ENCODE measurements at places on chromosomes 12 and 14.
A peak's percentile ranks its signal among the peaks of the same experiment; 100 is the strongest.

DNA sequence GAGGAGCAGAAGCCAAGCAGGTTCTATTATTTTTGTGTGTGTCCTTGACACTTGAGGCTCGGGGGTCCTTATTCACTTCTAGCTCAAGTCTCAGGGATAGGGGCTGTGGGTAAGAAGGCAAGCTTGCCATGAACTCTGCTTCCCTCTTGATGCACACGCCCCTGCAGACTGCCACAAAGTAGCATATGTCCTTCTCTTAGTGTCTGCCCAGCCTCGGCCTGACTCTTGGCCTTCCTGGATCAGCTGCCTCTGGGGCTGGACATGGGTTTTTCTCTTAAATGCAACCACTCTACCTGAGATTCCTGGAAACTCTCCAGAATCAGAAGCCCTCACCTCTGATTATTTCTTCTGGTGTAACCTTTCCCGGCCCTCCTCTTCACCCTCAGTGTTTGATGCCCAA lies 28.2 kb upstream of the PEX5 start:
- no peak for DNase-seq

DNA sequence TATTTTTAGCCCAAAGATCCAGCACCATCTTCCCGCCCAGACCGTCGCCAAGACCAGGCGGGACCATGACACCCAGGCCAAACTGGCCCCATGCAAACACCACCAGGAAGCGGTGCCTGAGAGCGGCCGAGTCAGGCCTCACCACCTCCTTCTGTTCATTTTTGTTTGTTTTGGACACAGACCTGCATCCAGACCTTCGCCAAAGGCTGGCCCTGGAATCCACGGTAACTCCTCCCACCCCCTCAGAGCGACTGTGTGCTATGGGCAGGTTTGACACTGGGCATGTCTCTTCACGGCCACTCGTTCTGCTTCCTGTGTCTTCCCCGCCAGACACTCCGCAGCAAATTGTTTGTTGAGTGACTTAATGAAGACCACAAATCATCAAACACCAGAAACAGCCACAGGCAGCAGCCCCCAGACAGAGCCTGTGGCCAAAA lies 47.1 kb downstream of the NCOR2 start:
- no peak for DNase-seq

DNA sequence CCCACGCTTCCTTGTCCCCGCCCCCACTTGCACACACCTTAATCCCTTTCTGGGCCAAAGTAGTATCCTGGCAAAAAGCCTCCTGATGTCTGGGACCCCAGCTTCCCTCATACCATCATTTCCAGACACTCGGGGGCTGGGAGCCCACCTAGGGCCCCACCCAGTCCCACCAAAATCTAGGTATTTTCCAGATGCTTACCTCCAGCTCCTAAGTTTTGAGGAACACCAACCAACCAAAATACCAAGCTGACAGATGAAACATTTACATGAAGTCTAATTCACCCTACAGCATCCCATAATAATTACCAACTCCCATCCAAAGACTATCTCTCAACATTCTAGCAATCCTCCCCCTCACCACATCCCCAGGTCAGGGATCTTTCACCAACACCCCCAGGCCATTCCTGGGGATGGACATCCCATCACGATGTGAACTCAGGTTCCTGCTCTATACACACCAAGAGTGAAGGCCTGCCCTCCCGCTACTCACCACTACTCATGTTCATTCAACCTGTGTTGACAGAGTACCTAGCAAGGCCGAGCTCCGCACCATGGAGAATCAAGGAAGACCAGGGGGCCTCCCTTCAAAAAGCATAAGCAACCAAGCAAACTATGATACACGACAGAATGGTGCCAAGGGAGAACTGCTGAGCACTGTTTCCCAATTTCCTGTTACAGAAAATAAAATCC lies 1.6 kb upstream of the CHD4 start:
- DNase-seq, result no peak

DNA sequence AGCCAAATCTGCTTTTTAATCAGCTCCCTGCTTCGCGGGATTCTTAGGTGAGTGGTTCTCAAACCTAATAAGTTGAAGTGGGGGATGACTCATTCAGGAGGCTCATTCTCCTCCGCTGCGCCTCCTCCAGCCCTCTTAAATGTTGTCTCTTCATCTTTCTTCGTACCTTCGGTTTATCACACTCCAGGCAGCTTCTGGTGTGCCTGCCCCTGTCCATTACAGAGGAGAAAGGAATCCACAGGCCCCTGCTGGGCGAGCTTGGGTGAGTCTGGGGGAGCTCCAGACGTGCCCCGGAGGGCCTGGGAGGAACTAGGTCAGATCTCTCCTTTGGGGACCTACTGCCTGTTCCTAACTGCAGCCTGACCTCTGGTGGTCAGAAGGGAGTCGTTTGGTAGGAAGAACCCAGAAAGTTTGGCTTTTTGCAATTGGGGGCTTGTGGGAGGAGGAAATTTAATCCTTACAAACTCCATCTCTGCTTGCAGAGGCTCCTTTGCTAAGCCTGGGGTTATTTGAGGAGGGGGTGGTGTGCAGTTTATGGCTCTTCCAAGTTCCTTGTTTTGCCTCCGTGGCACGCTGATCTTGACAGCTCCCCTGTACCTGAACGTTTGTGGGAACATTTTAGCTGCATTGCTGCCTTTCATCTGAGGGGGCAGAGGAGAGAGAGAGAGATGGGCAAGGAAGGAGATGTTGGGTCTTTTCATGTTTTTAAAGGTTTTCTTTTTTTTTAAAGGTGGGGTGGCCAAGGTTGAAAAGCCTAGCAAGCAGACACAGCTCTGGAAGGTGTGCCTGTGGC lies 84.1 kb upstream of the GNG2 start:
- peak; percentile 36 for DNase-seq

GRCh38 chr12:75774261-75775052 lies 257.1 kb downstream of the PHLDA1 start:
- DNase-seq, result no peak

GRCh38 chr12:83245156-83245555 lies 558.5 kb downstream of the TMTC2 start:
- DNase-seq, result no peak

- no peak for DNase-seq
Observed at GRCh38 chr12:92554158-92555073, 148.4 kb upstream of the PLEKHG7 start.

- DNase-seq, result peak; percentile 95
Observed at GRCh38 chr12:75658901-75659823, 147.8 kb upstream of the KRR1 start.

DNA sequence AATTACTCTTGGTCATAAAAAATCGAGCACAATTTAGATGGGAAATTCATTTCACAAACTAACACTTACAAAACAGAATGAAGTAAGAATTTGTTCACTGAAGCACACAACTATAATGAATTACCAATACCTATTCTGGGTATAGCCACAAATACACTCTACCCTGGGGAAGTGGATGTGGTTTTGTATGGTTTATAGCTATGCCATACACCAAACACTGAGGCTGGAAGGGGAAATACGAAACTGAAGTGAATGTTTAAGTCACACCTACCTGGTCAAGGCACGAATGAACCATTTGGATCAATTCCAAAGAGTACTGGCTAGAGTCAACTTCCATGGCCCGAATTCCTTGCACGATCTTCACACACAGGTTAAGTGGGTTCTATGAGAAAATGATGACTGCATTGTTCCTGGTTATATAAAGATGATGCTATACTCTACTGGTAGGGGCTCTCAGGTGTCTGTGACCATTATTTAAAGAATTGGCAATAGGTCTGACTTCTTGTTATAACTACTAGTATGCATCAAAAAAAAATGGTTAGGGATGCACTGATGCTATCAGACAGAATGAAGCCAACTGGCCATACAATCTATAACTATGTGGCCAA lies 12.8 kb downstream of the NEK9 start:
- no peak for DNase-seq

DNA sequence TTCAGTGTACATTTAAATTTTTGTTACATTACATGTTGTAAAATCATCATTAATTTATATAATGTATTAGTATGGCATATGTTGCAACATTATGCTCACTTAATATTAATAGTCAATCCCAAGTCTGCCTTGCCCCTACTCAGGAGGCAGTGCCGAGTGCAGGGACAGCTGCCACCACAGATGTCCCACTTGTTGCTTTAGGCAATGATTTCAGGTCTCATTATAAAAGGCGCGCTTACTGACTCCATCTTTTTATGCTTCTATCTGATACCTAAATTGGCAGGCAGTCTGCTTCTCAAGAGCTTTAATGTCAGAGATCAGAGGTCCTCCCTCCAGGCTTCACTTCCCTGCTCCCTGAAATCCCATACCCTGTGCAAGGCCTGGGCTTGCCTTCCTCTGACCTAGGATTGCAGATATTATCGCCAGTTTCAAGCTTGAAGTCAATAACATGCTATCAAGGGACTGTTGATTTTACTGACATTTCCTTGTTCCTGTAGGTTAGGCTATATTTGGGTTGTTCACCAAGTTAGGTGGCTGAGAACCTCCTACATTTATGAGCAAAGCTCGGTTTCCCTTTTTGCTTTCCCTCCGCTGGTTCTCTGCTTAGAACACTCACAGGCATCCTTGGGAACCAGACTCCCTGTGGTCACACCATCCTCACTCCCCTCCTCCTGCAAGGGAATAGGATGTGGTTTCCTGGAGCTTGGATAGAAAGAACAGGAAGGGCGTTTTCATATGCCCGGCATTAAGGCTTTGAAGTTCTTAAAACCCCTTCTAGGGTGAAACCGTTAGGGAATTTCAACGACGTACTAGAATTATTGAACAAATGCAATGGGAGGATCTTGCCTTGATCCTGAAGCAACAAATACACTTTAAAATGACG lies 208.4 kb upstream of the FKBP4 start:
- DNase-seq, result no peak

DNA sequence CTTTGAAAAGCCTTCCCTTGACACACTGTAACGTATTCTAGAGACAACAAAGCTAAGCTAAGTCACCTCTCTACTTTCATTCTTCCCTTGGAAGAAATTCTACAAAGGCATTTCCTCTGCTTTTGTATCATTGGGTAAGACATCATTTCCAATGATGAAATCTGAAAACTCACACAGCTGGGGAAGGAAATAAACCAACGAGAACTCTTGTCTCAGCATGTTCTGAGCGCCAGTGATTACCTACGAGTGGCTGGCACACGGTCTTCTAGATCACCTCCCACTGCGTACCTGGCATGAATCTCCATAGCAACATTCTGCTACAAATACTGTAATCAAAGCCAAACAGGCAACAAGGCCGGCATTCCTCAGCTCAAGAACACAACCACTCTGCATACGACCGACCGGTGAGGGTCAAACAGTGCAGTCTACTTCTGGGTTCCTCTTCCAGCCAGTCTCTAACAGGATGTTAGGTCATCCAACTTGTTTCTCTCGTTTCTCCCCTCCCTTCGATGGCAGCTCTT lies 7.6 kb downstream of the VPS37B start:
- no peak for DNase-seq

DNA sequence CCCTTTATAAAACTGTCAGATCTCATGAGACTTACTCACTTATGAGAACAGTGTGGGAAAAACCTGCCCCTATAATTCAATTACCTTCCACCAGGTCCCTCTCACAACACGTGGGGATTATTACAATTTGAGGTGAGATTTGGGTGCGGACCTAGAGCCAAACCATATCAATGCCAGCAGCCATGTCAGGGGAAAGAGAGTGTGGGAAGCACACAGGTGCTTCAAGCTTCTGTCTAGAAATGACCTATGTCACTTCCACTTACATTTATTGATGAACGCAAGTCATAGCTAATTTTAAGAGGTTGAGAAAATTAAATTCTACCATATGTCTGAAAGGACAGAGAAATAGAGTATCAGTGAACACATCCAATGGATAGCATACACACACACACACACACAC lies 32.5 kb upstream of the E2F7 start:
- DNase-seq, result no peak

- DNase-seq, result no peak
Observed at GRCh38 chr14:84804468-84804867, 725.5 kb upstream of the FLRT2 start.

DNA sequence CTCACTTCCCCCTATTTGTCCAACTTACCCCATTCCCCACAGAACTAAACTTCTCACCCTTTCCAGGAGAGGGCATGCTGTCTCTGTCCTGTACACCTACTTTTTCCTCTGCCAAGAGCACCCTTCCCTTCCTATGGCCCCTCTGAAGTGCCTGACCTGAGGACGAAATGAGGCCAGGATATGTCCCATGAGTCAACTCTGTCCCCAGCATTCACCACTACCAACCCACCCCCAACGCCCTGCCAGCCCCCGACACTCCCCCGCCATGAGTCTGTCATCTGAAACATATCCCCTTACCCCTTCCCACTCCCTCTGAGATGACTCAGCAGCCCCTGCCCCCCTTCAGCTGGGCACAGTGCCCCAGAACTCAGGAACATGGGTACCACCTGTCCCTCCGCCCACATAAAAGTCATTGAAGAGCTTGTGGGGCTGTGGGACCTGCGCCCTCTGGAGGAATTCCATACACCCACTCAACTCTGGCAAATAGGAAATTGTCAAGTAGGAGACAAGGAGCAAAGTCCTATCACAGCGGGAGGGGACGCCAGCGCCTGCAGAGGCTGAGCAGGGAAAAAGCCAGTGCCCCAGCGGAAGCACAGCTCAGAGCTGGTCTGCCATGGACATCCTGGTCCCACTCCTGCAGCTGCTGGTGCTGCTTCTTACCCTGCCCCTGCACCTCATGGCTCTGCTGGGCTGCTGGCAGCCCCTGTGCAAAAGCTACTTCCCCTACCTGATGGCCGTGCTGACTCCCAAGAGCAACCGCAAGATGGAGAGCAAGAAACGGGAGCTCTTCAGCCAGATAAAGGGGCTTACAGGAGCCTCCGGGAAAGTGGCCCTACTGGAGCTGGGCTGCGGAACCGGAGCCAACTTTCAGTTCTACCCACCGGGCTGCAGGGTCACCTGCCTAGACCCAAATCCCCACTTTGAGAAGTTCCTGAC lies 26.3 kb downstream of the ITGA7 start:
- peak; percentile 34 for DNase-seq

DNA sequence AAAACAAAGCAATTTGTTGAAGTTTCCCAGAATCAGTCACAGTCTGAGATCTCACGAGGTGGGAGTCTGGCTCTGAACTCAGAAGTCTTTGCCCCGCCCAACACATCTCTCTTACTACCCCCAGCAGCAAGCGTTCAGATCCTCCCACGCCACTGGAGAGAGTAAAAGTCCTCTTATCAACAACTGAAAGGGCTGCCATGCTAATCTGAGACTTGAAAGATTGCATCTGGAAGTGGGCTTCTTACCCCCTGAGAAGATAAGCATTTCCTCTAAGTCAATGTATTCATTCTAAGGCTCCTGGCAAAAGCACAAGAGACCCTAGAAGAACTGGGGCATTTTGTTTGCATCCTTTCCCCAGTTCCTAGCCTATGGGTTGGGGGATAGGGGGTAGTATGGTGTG lies 34.1 kb upstream of the STON2 start:
- no peak for DNase-seq

GRCh38 chr14:63224196-63224595 lies 20.0 kb downstream of the RHOJ start:
- peak; percentile 38 for DNase-seq

- peak; percentile 86 for DNase-seq
Observed at GRCh38 chr12:80186727-80187217, 87.4 kb downstream of the OTOGL start.
